ENCODE measurements at places on chromosomes 13 and 19.

DNA sequence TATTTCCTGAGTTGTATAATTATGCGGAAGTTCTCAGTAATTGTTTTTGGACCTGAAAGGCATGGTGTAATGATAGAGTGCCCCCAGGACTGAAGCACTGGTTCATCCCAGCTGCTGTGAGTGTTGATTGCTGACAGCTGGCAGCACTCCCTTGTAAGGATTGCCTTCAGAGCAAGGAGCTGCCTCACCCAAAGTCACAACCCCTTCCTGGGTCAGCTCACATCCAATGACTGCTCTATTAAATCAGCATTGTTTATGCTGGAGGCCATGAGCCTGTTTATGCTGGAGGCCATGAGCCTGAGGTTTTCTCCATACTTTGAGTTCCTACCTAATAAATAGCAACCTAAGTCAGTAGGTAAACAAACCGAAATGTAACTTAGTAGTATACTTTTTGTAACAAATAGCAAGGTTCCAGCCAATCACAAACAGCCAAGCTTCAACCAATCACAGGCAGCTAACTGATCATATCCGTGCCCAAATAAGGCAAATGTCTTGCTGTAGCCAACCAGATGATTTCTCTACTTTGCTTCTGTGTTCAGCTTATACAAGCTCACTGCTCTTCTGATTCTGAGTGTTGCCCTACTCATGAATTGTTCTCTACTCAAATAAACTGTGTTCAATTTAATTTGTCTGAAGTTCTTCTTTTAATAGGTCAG is 11.7 kb upstream of the SPACA6 start:
- DNase-seq: no peak

DNA sequence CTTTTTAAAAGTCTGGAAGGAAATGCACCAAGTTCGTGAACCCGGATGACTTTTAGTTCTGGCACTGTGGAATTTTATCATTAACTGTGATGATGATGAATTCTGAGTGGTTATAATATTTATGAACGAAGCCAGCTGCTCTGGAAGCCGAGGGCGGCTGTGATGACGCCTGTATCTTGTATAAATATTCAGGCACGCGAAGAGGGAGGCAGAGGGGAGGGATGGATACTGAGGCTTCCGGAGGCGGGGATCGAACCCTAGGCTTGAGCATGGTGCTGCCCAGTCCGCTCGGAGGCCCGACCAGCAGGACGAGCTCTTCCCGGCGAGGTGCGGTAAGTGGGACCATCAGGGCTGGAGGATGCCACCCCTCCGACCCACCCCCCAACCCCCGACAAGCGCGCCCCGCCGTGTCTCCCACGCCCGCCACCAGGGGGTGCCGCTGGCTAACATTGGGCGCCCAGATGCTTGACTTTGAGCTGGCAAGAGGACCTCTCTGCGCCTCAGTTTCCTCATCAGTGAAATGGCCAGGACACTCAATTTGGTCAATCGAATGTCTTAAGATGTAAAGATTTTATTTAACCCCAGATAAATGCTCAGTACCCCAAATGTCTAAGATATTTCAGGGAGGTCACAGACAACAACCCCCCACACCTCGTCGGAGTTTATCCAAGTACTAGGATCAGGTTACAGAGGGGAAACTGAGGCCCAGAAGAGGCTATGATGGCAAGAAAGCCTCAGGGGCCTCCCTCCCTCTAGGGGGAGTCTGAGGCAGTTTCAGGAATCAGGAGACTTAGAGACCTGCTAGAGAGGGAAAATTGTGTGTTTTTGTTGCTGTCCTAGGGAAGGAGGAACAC is 4.5 kb upstream of the RAB3A start:
- DNase-seq: peak; percentile 62

GRCh38 chr19:2728783-2729387 is 7.7 kb upstream of the DIRAS1 start:
- DNase-seq: no peak

DNA sequence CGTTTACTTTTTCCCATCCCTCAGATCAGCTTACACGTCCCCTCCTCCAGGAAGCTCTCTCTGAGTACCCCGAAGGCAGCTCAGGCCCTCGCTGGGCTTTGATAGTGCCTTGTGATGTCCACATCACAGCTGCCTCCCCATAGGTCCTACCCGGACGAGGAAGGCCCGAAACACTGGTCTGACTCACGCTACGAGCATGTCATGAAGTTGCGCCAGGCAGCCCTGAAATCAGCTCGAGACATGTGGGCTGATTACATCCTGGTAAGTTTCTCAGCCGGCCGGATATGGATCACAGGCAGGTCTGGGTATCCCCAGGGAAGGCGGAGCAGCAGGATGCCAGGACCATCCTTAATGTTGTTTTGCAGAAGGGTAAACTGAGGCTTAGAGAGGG is 4.8 kb downstream of the COLGALT1 start:
- no peak for DNase-seq

- DNase-seq: no peak
Measured at GRCh38 chr19:31330761-31331160, 18.5 kb downstream of the TSHZ3 start.

GRCh38 chr13:67353941-67354340 is 123.8 kb upstream of the PCDH9 start:
- DNase-seq: no peak

DNA sequence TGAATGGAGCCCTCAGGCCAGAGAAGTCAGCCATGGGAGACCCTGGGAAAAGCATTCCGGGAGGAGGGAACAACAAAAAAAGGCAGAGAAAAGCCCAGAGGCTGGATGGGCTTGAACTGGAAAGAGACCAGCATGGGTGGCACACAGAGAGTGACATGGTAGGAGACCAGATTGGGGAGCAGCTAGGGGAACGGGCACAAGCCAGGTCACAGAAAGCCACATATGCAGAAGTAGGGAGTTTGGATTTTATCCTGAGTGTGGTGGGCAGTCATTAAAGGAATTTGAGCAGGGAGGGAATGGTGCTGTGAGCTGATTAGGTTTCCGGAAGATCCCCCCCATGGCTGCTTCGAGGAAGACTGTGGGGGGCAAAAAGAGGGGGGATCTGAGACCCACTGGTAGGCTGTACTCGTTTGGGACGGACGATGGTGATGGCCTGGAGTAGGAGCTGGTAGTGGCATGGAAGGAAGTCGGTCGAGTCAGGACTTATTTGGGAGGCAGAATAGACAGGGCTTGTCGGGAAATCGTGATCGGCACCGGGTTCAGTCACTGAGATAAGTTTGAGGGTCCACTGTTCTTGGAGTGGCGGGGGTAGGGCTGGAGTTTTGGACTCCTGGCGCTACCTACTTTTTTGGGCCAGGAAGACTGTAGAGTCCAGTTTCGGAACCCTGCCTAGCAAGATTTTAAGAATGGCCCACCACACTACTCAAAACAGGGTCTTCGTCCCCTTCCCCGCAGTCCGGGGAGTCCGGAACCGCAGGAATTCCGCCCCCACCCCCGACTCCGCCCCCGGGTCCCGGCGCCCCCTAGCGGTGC is 949 bp downstream of the SERTAD1 start:
- DNase-seq: no peak

DNA sequence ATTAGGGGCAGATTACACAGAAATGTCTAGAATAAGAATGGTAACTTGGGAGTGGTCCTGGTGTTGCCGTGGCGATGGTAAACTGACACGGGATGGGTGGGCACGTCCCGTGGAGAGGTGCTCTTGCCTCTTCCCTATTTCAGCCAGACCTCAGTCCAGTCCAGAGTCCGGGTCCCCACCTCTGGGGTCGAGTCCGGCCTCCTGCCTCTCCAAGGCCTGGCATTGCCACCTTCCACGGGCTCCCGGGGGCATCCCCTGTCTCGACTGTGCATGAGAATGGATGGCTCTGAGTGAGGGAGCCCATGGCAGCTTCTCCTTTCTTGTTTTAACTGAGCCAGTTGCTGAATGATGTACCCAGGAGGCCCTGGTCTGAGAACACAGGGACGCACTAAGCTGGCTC is 142.3 kb downstream of the SOX1 start:
- DNase-seq: no peak

GRCh38 chr19:5036698-5037563 is 68.0 kb downstream of the KDM4B start:
- peak; percentile 92 for DNase-seq

DNA sequence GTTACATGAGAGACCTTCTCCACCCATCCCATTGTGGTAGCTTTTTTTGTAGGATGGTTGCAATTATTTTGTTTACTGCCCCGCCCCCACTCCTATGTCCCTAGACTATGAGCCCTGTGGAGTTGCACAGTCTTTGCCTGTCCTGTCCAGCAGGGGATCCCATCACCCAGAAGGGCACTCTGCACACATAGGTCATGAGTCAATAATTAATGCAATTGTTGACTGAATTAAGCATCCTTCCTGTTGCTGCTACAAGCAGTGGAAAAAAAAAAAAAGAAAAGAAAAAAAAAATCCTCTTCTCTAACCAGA is 14.2 kb downstream of the C19orf81 start:
- DNase-seq: peak; percentile 29

GRCh38 chr19:1567116-1567847 is 843 bp downstream of the MEX3D start:
- DNase-seq: no peak

DNA sequence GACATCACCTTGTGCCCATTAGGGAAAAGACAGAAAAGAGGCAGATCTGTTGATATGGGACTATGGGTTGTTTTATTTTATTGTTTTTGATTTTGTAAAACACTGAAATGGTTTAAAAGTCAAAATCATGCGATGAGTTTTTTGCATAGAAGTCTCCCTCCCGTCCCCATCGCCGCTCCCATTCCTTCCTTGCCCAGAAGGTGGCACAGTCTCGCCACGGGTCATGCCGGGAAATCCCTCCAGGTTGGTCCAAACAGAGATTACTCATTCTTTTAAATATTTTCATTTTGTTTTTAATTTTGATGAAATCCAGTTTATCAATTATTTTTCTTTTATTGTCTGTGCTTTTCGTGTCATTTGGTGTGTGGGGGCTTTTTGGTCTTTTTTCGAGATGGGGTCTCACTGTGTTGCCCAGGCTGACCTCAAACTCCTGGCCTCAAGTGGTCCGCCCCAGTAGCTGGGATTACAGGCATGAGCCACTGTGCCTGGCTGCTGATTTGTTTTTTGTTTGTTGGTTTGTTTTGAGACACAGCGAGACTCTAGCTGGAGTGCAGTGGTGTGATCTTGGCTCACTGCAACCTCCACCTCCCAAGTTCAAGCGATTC is 9.2 kb downstream of the PGPEP1 start:
- DNase-seq: peak; percentile 40

DNA sequence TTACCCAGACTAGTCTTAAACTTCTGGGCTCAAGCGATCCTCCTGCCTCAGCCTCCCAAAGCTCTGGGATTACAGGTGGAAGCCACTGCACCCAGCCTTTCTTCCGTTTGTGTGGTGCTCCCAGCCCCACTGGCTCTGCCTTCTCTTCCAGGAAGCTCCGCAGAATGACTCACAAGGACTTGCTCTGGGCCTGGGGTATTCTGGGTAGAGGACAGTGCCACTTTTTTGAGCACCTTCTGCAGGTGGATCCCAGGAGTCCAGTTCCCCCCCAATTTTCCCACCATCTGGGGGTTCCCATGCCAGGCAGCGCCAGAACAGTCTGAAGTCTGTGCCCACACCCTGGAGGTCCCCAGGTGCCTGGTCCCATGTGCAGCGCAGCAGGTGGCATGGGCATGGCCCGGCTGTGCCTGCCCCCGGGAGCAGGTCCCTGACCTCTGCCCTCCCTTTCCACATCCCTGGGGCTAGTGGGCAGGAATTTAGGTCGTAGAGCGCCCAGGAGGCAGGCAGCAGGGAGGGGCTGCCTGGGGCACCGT is 1.6 kb downstream of the REEP6 start:
- DNase-seq: no peak

DNA sequence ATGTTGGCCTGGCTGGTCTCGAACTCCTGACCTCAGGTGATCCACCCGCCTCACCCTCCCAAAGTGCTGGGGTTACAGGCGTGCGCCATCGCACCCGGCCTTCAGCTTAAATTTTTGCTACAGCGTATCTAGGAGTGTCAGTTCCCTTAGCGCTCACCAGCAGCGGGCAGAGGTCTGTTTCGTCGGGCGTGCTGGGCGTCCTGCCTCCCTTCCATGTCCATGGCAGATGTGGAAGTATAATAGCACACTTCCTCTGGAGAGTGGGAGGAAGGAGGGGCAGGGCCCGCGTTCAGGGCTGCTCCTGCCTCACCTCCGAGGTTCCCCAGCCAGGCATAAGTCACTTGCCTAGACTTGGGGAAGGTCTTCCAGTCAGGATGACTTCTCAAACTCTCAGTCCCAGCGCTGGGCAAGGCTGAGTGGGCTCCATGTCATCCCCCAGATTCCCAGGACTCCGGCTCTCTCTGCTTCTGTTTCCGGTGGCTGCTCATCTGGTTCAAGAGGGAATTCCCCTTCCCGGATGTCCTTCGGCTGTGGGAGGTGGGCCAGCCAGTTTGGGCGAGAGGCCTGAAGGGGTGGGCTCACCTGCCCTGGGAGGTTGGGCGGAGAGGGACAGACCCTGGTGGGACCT is 9.5 kb downstream of the IL4I1 start:
- DNase-seq: no peak

DNA sequence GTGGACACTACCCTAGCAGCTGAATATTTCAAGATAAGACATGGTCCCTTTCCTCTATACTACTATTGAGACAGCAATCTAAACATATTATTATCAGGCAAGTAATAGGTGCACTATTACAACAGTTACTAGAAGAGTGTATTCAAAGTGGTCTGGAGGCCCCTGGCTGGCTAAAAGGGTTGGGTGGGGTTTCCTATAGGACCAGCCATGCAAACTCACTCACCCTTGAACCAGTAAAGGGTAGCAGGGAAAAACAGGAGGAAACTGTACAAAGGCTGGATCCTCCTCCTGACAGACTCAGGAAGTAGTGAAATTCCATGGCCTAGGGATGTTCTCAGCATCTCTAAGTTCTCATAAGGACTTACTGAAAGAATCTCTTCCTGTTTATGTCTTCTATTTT is 7.7 kb downstream of the SMAD9 start:
- no peak for DNase-seq

- DNase-seq: peak; percentile 68
Measured at GRCh38 chr19:38003438-38004185, 96.6 kb downstream of the SIPA1L3 start.

GRCh38 chr19:41111750-41112295 is 2.4 kb upstream of the CYP2F1 start:
- no peak for DNase-seq

GRCh38 chr19:50039968-50040367 is 14.2 kb downstream of the ZNF473 start:
- DNase-seq: no peak

GRCh38 chr19:35034588-35035382 is 4.5 kb downstream of the SCN1B start:
- DNase-seq: no peak

- DNase-seq: no peak
Measured at GRCh38 chr13:112466132-112467058, 90.2 kb downstream of the SPACA7 start.

GRCh38 chr13:65926750-65927171 is 1303.4 kb downstream of the PCDH9 start:
- peak; percentile 2 for DNase-seq

DNA sequence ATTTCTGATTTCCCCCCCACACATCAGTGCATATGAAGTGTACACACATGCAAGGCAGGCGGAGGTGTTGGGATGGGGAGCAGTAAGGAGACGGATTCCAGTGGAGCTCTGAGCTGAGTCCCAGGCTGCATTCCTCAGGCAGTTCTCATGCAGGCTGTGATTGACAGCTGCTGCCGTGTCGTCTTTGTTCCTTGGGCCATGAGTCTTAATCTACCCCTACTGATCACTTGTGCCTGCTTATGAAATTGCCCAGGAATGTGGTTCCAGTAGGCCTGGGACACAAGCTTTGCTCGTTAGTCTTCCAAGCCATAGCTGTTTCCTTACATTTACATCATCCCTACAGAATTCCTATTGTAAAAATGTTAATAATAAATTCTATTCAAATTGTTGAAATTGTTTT is 1241.9 kb downstream of the UQCRFS1 start:
- no peak for DNase-seq

GRCh38 chr13:46594374-46595078 is 41.6 kb downstream of the LRCH1 start:
- no peak for DNase-seq

All from NCI-H524 (cell line).